ENCODE measurements at places on chromosomes 5 and 9.
A peak's percentile ranks its signal among the peaks of the same experiment; 100 is the strongest.

GRCh38 chr9:36793277-36793676 lies 220.6 kb downstream of the MELK start:
- no peak for DNase-seq

- DNase-seq, result no peak
Measured at GRCh38 chr5:161410640-161411039, 135.9 kb downstream of the GABRB2 start.

GRCh38 chr9:123605286-123605685 lies 249.3 kb downstream of the CRB2 start:
- DNase-seq, result no peak

DNA sequence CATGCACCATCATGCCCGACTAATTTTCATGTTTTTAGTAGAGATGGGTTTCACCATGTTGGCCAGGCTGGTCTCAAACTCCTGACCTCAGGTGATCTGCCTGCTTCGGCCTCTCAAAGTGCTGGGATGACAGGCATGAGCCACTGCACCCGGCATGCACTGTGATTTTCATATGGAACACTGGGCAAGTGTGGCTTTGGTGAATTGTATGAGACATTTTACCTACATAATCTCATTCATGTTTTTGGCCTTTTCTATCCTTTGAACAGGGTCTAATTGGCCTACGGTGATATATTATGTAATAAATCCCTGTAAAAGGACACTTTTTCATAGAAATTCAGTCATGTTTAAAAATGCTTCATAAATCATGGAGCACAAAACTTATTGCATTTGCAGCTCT lies 128.7 kb upstream of the SEMA6A start:
- no peak for DNase-seq

- DNase-seq, result no peak
Measured at GRCh38 chr9:129523943-129524581, 96.8 kb downstream of the C9orf50 start.

DNA sequence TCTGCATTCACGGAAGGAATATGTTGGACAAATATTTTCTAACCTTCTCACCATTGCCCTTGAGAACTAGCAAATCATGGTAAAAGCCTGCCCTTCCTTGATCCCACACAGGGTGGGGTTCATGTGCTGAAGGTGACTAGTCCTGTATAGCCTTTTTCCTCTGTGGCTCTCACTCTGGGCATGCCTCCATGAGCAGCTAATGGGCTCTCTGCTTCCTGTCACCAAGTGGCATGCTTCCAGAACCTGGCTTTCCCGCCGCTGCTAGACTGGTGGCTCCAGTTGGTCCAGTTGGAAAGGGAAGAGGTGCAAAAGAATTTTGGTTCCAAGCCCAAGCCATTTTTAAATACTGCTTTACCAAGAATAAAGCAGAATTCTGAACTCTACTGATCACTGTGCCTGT lies 35.5 kb downstream of the FBXO10 start:
- no peak for DNase-seq

DNA sequence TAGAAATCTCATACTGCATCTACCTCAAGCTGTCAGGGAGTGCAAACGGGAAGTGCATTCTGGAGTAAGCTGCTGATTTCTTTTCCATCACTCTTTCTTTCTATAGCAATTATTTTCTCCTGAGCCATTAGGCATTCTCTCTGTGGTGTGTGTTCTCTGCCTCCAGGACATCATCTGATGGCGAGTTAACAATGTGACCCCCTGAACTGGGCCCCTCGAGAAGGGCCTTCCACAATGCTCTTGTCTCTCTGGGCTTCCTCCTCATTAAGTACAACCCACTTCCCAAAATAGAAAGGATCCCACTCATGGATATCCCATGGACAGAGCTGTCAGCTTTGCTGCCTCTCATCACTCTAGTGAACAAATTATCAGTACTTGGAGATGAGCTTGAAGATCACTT lies 96.7 kb upstream of the PRRC1 start:
- no peak for DNase-seq

DNA sequence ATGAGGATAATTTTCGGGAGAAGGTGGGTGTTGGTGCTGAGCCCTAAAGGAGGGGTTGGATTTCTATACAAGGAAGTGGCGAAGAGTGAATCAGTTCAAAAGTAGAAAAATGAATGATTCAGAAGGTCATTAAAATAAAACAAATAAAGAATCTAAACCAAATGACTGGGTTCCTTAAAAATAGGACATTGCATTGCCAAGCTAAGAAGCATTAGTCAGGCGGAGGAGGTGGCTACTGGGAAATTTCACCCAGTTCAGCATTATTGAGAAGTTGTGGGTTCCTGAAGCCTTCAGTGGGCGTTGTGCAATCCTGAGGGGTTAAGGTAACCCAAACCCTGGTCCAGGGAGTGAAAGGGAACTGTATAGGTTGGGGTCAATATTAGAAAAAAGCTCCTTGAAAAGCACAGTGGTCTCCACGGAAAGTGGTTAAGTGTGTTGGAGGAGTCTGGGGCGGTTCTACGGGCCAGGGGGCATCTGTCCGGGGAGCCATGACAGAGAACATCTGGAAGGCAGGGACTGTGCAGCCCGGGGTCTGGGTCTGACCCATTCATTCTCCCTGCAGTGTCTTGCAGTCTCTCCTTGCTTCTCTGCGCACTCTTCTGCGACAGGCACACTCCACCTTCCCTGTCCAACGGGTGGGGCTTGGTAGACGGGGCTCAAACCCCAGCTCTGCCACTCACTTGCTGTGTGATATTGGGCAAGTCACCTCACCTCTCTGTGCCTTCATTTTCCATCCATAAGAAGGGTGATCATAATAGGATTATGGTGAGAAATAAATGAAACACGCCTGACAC lies 27.6 kb upstream of the DUSP1 start:
- peak; percentile 94 for DNase-seq

- DNase-seq, result no peak
Measured at GRCh38 chr5:75507841-75508240, 3.6 kb downstream of the CERT1 start.

- DNase-seq, result no peak
Measured at GRCh38 chr5:41918105-41918504, 7.0 kb upstream of the FBXO4 start.

GRCh38 chr9:76615177-76615603 lies 149.0 kb upstream of the PCA3 start:
- no peak for DNase-seq

DNA sequence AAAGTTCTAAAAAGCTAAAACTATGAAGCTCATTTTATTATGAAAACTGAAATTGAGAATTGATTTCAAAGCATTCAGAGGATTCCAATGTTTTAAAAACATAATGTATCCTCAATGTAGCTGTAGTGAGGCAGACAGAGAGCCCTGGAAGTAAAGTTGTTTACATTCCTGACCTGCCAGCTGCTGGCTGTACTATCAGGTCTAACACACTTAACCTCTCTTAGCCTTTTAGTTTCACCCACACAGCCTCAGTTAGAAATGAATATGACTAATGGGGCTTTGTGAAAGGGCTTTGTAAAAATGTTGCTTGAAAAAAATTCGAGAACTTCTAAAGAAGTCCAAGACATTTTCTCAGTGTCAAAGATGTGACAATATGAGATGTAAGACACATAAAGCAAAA lies 122.6 kb downstream of the FBXL17 start:
- DNase-seq, result no peak

DNA sequence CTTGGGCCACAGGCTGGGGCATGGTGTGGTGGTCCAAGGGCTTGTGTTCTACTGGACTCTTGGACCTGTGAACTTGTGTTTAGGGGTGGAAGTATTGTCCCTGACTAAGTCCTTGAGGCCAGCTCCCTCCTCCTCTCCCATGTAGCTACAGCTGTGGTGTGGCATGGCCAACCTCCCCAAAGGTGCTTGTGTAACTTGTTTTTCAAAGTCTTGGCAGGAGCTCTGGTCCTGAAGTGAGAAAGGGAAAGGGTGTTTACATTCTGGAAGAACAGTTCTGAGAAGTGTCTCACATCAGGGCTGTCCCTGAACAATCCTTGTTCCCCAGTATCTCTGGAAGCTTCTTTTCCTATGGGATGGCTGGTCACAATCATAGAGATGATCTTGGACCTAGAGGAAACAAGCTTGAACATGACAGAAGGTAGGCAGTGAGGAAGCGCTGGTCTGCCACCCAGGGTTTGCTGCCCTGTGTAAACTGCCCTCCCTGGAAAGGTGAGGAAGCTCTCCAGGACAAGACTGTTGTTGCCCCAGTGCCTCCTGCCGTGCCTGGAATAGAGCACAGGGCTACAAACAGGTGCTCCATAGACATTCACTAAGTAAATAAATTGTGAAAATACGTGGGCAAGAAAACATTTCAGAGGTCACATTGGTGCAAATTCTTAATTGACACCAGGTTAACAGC lies 64.6 kb upstream of the KLF9 start:
- no peak for DNase-seq

DNA sequence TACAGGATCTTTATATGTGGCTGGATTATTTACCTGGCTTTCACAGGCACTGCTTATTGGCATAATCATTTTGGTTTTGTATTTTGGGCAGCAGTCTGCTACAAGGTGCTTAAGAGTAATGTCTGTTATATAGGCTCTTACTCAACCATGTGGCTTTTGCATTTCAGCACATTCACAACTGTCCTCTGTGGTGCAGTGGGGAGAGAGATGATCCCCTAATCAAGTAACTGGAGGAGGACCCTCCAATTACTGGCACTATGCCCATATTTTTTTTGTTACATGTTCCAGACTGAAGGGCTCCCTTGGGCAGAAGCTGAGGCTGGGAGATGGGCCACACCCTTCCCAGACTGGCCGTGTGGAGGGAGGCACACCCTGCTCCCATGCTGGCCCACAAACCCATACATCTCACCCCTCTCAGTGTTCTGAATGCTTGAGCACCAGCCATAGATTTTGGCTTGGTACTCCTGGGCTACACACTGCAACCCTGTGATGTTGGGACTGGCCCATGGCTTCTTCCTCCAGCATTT lies 173.5 kb downstream of the FAM174A start:
- no peak for DNase-seq

GRCh38 chr9:130042406-130042884 lies 544 bp downstream of the FNBP1 start:
- no peak for DNase-seq

GRCh38 chr9:121295662-121296191 lies 27.8 kb downstream of the GSN start:
- DNase-seq, result no peak

GRCh38 chr9:96321515-96321914 lies 19.5 kb upstream of the HSD17B3 start:
- no peak for DNase-seq

DNA sequence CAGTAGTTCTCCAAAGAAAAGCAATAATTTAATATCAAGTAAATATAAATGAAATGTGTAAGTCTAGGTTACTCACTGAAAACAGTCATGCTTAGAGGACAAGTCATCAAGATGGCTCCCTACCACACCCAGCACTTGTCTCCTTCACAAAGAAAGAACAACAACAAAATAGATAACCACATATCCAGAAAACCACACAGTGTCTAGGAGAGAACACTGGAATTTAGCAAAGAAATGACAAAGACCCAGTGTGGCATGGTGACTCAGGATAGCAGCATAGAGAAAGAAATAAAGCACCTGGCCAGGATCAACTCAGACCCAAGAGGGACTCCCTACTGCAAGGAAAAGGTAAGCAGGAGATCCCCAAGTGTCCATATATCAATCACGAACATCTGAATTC lies 356.2 kb downstream of the TMEM161B start:
- DNase-seq, result no peak

- DNase-seq, result no peak
Measured at GRCh38 chr5:130277002-130277401, 372.7 kb downstream of the CHSY3 start.

- no peak for DNase-seq
Measured at GRCh38 chr9:87515006-87515405, 17.3 kb downstream of the DAPK1 start.

DNA sequence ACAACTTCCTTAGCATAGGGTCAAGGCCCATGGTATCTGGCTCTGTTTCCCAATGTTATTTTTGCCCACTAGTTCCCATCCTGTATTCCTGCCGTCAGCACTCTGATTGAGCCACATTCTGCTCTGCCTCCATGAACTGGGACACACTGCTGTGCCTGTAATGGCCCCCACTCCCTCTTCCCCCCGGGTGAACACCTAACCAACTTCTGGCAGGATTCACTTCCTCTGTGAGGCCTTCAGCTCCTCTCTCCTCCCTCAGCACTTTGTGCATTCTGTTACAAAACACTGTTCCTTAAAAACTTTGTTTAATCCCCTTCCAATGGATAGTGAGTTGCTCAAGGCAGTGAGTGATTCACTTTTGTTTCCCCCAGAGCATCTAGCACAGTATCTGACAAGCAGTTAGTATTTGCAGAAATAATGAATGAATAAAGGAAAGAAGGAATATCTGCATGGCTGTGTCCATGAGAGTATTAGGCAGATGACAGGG lies 183.6 kb downstream of the EFNA5 start:
- DNase-seq, result peak; percentile 40

- DNase-seq, result no peak
Measured at GRCh38 chr5:163473635-163474243, 13.3 kb downstream of the HMMR start.

GRCh38 chr5:133944263-133945185 lies 23.9 kb downstream of the C5orf15 start:
- no peak for DNase-seq

DNA sequence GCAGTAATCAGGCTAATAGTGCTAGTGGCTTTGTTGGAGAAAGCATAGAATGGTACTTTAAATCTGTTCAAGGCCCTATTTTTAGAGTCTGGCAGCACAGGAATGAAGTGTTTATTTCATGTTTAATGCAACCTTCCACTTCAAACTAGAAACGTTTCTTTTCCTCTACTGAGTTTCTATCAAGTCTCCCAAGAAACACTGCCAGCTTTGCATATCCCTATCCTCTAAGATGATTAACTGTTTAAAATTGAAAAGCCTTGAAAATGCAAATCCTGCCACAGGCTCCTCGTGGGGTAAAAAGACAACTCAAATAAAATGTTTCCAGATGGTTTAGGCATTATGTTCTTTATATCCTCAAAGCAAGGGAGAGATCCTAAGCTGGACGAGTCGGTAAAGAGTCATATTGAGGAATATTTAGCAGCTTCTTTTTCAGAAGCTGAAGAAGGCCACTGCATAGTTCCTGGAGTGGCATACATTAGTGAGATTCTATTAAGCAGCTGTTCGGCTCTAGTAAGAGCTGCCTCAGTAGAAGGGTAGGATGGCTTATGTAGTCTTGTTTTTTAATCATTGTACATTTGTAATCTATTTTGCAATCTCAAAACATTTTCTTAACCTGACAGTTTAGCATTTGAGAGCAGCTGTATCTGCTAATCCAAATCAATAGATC lies 251.2 kb downstream of the CHSY3 start:
- DNase-seq, result no peak

GRCh38 chr5:142046191-142046590 lies 33.4 kb upstream of the GNPDA1 start:
- no peak for DNase-seq

GRCh38 chr5:169012450-169012849 lies 288.5 kb downstream of the SLIT3 start:
- no peak for DNase-seq

DNA sequence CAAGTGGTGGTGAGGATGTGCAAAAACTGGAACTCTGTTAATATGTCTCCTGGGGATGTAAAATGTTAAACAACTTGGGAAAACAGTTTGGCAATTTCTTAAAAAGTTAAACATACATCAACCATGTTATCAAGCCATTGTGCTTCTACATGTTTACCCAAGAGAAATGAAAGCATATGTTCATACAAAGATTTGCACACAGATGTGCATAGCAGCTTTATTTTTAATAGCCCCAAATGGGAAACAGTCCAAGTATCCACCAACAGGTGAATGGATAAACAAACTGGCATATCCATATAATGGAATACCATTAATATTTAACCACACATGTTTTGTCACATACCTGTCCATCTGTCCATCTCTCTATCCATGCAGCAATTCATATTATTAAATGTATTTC lies 6.2 kb downstream of the VPS13A start:
- no peak for DNase-seq

All from stromal cell of bone marrow (primary cell).